ENCODE measurements at places on chromosomes 3 and 15. TPM values are rescaled to one million over a fixed set of nuclear protein-coding genes. Genes with fewer than 3 reads are reported as not detected.

Gene GPR149
- total RNA-seq, result not detected

Gene KLHL6
- total RNA-seq, result 1.4 TPM

Gene PPP1R14D
- total RNA-seq, result not detected

Gene SLC28A2
- total RNA-seq, result not detected

Gene DNAH12
- total RNA-seq, result 0.77 TPM

Gene WNT5A
- 31.9 TPM for total RNA-seq

Gene COL7A1
- 19.6 TPM for total RNA-seq

Gene SLC12A1
- total RNA-seq, result not detected

Gene LINGO1
- total RNA-seq, result 8.4 TPM

Gene CPNE4
- 0.35 TPM for total RNA-seq

Gene MAGEF1
- total RNA-seq, result 55.4 TPM

Gene FBLN2
- 217 TPM for total RNA-seq

Gene C3orf85
- total RNA-seq, result not detected

Gene TGM5
- not detected for total RNA-seq

Gene NPHP3
- total RNA-seq, result 50.3 TPM

Gene ISLR2
- 11.8 TPM for total RNA-seq

Gene PPP4R2
- total RNA-seq, result 83.1 TPM

Gene MKRN3
- total RNA-seq, result not detected

Gene CILP
- total RNA-seq, result 10.5 TPM

Gene PLCL2
- total RNA-seq, result 63.0 TPM

Gene SST
- total RNA-seq, result not detected

Gene GABRG3
- not detected for total RNA-seq
